ENCODE measurements at places on chromosomes 16 and 17. TPM values are rescaled to one million over a fixed set of nuclear protein-coding genes. Genes with fewer than 3 reads are reported as not detected.

GRCh38 chr16:57639172-57639887 lies 10.9 kb downstream of the ADGRG1 start:
- H3K27ac ChIP-seq, result no peak overlapping the region
- no peak overlapping the region for H3K4me3 ChIP-seq
- H3K27me3 ChIP-seq, result no peaks in the 10 kb centered on the region

DNA sequence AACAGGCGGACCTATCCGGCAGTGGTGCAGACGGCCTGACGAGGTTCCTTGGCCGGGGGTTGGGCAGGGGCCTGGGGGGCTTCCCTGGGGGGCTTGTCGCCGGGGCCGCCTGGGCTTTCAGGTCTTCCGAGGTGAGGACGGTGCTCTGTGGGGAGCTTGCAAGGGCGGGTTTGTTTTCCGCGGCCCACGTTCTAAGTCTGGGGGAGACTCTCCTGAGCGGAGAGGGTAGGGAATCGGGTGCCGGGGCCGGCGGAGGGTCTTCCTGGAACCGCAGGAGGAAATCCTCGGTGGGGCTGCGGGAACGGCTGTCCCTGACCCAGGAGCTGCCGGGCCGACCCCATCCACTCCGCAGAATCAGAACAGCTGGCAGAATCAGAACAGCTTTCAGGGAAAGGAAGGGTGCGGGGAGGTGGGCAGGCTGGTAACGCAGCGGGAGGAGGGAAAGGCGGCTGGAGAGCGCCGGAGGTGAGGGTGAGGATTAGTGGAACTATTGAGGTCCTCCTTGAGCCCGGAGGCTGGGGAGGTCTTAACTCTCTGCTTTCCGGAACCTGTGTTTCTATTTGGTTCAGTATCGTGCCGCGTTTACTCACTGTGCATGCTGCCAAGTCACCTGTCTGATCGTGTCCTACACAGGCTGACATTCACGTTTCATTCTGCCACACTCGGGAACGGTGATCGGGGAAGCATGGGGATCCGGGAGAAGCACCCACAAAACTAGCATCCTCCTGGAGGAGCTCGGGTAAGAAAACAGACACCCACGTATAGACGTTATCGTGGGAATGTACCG lies 28.9 kb downstream of the CPSF4L start:
- peak overlapping the region; percentile 78 for H3K4me3 ChIP-seq
- DNase-seq, result no peak
- peaks cover 9% of the 10 kb centered on the region for H3K4me1 ChIP-seq
- no peaks in the 10 kb centered on the region for H3K36me3 ChIP-seq
- peak overlapping the region; percentile 71 for H3K27ac ChIP-seq
- no peaks in the 10 kb centered on the region for H3K27me3 ChIP-seq

DNA sequence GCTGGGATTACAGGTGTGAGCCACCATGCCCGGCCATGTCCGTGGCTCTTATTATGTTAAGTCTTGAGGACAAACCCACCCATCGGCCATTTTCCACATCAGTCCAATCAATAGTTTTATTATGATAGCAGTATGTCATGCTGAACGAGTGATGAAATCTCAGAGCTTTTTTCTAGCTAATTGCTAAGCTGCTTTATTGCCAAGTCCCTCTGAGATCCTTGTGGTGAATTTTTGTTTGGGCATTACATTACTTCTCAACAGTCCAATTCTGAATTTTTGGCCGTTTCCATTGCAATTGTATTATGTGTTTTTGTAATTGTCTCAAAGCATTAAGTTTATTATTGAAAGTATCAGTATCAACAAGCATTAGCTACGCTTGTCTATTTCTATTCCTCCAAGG lies 10.9 kb downstream of the RNF112 start:
- H3K4me1 ChIP-seq, result peaks cover 3% of the 10 kb centered on the region
- no peaks in the 10 kb centered on the region for H3K27me3 ChIP-seq
- H3K4me3 ChIP-seq, result no peak overlapping the region
- H3K36me3 ChIP-seq, result no peaks in the 10 kb centered on the region

DNA sequence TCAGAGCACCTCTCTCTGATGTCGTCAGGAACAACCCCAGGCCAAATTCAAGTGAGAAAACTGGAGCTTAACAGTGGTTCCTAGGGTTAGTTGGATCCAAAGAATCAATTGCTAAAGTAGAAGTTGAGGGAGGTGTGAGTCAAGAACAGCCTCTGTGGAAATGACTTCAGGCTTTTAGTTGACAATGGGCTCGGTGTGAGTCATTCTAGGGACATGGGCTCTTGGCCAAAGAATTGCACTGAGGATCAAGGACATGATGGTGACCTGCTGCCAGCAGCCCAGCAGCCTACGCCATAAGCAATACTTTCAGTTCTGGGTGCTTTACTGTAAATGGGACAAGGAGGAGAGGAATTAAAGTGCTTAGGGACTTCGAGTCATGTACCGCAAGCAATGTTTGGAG lies 32.1 kb upstream of the SMURF2 start:
- no peaks in the 10 kb centered on the region for H3K36me3 ChIP-seq
- H3K4me3 ChIP-seq, result no peak overlapping the region
- H3K27ac ChIP-seq, result no peak overlapping the region
- no peaks in the 10 kb centered on the region for H3K4me1 ChIP-seq
- DNase-seq, result no peak

DNA sequence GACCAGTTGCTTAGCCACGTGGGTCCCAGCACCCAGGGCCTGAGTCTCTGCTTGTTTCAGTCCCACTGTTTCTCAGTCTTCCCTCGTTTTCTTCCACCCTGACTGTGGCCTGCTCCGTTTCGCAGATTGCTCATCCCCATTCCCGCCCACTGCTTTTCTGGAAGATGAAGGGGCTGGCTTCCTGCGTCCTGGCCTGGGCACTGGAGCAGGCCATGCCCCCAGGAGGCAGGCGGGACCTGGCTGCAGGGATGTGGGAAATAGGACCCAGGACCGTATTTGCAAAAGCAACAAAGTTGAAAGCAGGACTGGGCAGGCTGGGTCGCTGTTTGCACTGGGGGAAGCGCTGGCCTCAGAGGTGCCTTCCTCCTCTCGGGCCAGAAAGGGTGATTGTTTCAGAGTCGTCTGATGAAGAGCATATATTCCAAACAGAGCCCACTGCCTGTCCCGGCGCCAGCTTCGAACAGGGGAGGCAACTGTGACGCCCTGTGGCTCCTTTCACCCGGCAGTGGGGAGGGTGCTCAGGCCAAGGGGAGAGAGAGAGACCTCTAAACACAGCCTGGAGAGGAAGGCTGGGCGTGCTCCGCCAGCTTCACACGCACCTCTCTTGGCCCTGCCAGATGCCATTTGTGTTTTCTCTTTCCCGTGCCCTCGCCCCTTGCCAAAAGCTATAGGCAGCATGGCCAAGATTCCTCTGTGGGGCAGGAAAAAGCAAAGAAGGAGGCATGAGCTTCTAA lies 108.6 kb downstream of the CMIP start:
- H3K27ac ChIP-seq, result no peak overlapping the region
- H3K36me3 ChIP-seq, result no peaks in the 10 kb centered on the region
- DNase-seq, result no peak
- H3K4me1 ChIP-seq, result peaks cover 6% of the 10 kb centered on the region

DNA sequence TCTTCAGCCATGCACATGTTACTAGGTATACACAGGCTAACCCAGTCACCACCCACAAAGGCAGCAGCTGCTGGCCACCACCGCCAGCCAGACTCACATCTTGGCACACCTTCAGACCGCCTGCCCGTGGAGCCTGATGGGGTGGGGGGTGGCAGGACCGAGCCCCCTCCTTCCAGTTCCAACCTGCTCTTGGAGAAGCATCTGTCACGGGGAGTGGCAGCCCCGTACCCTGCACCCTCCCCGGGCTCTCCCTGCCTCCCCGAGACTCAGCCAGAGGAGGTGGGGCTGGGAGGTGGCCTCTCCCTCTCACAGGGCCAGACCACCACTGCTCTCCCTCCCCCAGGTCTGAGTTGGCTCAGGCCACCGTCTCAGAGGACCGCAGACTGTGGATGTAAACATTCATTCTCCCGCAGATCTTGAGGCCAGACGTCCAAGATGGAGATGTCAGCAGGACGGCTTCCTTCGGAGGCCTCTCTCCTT lies 11.3 kb upstream of the RBFOX3 start:
- H3K27ac ChIP-seq, result no peak overlapping the region
- peaks cover 4% of the 10 kb centered on the region for H3K4me1 ChIP-seq
- H3K27me3 ChIP-seq, result no peaks in the 10 kb centered on the region
- no peaks in the 10 kb centered on the region for H3K36me3 ChIP-seq

- no peak overlapping the region for H3K4me3 ChIP-seq
- DNase-seq, result no peak
- no peaks in the 10 kb centered on the region for H3K4me1 ChIP-seq
- no peak overlapping the region for H3K27ac ChIP-seq
Observed at GRCh38 chr17:81027038-81027437, 7.9 kb upstream of the BAIAP2 start.

DNA sequence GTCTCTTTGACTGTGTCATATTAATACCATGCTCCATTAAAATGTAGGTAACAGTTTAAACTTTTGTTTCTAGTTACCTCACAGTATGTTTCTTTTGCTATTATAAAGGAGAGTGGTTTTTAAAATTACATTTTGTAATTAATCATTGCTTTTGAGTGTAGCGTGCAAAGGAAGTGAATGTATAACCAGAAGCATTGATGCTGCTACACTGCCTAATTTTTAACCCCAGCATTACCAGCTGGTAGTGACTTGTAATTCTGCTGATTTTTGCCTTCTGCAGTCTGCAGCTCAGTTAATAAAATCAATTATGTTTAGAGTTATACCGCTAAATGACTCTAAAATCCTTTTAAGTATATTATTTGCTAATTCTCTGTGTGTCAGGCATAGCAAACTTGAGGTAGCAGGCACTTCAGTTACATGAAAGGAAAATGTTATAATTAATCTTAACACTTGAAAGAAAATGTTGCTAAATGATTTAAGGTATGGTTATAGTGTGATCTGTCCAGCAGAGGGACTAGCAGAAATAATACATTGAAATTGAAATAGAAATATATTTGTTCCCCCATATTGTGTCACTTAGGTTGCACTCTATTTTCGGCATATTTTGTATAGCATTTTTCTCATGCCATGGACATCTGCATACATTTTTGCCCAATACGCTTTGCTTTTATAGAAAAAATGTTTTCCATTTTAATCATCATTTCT lies 388.5 kb downstream of the CNTNAP4 start:
- H3K27me3 ChIP-seq, result no peaks in the 10 kb centered on the region
- H3K27ac ChIP-seq, result no peak overlapping the region
- no peaks in the 10 kb centered on the region for H3K4me1 ChIP-seq
- DNase-seq, result no peak

DNA sequence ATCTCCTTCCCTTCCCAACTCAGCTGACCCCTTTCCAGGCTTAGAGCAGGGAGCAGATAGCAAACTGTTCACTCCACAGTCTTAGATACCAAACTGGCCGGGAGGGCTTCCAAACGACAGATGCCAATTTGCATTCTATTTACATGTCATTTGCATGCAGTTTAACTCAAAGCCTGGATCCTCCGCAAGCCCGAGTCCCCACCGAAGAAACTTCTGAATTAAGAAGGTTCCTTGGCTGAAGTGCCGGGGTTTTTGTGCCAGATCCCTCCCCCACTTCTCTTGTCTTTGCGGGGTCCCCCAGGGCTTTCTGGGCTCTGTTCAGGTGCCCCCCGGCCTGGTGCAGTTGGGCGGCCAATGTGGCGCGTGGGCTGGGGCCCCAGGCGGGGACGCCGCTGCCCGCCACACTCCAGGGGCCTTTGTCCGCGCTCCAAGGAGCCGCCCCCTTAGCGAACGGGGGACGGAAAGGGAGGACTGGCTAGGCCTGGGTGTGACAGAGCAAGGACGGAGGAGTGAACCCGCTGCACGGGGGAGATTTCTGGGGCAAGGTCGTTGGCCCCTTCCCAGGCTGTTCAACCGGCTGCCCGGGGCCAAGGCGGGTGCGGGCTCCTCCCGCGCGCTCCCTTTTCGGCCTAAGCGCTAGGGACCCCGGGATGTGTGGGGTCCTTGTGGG lies 1.2 kb downstream of the GPRC5B start:
- H3K4me1 ChIP-seq, result peaks cover 14% of the 10 kb centered on the region
- peak overlapping the region; percentile 70 for H3K27ac ChIP-seq
- H3K4me3 ChIP-seq, result peak overlapping the region; percentile 62
- no peaks in the 10 kb centered on the region for H3K36me3 ChIP-seq

Gene PYY
- polyA plus RNA-seq, result not detected

Gene NUP88
- polyA plus RNA-seq, result 31.7 TPM

Gene ABCC11
- 0.32 TPM for polyA plus RNA-seq

Measured in ovary (tissue), 10 donors.